Mononuclear cell (primary cell): ENCODE measurements at places on chromosomes 3 and 15. TPM values are rescaled to one million over a fixed set of nuclear protein-coding genes. Genes with fewer than 3 reads are reported as not detected.

The KCNMB2 gene
- total RNA-seq = not detected

The BHLHE40 gene
- total RNA-seq = 216 TPM

The CLDN11 gene
- total RNA-seq = 0.21 TPM

The NEK10 gene
- total RNA-seq = 0.63 TPM

The HIGD2B gene
- 0.63 TPM for total RNA-seq

The APH1B gene
- 13.0 TPM for total RNA-seq

The KNL1 gene
- total RNA-seq = 3.3 TPM

The GOLGA6A gene
- not detected for total RNA-seq

The ABTB1 gene
- 27.3 TPM for total RNA-seq

The ATP6V1A gene
- 30.9 TPM for total RNA-seq

The SH2D7 gene
- not detected for total RNA-seq

The CDHR4 gene
- total RNA-seq = not detected

The SLC6A20 gene
- 0.10 TPM for total RNA-seq

The CCDC13 gene
- 0.94 TPM for total RNA-seq

The DHFR2 gene
- total RNA-seq = 1.0 TPM

The HTR3E gene
- total RNA-seq = not detected

The MB21D2 gene
- total RNA-seq = 8.7 TPM

The PDZRN3 gene
- 0.10 TPM for total RNA-seq

The CPN2 gene
- not detected for total RNA-seq

The KBTBD12 gene
- not detected for total RNA-seq

The SEMA3G gene
- total RNA-seq = 0.31 TPM
